ENCODE measurements at places on chromosomes 6 and 20.

DNA sequence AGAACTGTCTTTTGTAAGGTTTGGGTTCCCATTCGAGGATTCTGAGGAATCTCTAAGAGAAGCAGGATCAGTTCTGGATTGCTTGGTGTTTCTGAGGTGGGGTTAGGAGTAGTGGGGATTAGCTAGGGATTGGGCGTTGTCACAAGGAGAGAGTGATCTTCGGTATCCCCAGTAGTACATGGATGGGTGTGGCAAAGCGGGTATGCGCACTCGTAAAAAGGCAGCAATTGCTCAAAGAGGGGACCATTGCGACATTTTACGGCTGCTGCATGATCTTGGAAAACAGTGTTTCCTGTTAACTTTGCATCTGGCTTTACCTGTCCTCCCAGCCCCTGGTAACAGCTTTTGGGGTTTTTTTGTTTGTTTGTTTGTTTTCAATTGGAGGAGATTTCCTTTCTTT lies 9.7 kb upstream of the ZSCAN9 start:
- DNase-seq: no peak

- no peak for DNase-seq
These were observed 195.5 kb downstream of the SIM1 start for GRCh38 chr6:100269189-100269588.

DNA sequence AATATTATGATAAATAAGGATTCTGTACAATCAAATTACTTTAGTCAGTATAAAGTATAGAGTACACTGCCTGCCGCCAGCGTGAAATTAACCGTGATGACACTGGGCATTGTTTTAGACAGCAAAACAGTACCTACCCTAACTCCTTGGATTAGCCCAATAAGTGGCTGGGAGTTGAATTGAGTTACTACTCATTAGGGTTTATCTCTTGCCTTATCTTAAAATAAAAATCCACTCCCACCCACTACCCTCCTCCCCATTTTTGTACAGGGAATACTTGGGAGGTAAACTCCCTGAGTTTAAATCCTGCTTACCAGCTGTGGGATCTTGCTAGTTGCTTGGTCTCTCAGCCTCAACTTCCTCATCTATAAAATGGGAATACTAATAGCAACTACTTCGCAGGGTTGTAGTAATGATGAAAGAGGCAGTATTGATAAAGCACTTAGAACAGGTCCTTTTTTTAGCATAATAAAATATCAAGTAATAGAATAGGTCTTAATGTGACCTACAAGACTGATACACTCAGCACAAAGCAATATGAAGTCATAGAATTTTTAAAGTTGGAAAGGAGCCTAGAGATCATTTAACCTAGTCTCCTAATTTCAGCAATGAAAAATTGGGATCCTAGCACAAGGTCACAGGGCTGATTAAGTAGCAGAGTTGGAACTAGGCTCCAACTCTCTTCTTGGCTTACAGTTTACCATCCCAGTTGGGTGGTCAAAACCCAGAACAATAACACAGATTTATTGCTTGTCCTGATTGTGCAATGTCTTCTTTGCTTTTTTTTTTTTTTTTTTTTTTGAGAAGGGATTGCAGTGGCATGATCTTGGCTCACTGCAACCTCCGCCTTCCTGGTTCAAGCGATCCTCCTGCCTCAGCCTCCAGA lies 23.8 kb downstream of the PHACTR2 start:
- no peak for DNase-seq

DNA sequence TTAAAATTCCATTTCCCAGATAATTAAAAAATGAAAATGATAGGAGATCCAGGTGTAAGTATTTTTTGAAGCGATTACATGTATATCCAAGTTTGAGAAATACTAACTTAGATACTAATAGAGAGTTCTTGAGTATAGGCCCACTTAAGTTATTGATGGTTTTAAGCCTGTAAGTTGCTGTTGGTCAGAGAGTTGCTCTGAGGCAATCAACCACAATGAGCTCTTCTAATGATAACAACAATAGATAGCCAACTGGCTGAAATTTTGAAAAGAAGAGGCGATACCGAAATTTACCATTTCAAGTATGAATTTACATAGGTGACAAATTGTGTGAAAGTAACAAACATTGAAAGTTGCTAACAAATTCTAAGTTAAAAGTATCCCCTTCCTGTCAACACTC lies 209.5 kb downstream of the MANEA start:
- DNase-seq: no peak

DNA sequence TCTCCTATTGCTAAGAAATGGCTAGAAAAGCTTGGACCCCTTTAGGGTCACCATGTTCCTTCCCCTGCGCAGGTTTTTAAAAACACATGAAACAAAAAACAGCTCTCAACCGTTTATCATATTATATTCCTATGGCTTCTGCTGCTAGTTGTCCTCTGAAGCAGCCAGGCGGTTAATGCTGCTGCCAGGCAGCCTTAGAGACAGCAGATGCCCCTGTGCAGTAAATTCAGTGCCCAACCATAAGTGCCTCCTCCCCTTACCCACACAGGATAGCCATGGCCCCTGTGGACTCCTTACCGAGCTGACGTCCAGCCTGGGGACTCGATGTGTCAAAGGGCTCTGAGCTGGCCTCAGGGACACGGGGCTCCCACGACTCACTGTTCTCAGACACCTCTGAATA lies 64.4 kb downstream of the PLCG1 start:
- DNase-seq: no peak

- no peak for DNase-seq
These were observed 71.4 kb downstream of the HS3ST5 start for GRCh38 chr6:114271405-114271804.

DNA sequence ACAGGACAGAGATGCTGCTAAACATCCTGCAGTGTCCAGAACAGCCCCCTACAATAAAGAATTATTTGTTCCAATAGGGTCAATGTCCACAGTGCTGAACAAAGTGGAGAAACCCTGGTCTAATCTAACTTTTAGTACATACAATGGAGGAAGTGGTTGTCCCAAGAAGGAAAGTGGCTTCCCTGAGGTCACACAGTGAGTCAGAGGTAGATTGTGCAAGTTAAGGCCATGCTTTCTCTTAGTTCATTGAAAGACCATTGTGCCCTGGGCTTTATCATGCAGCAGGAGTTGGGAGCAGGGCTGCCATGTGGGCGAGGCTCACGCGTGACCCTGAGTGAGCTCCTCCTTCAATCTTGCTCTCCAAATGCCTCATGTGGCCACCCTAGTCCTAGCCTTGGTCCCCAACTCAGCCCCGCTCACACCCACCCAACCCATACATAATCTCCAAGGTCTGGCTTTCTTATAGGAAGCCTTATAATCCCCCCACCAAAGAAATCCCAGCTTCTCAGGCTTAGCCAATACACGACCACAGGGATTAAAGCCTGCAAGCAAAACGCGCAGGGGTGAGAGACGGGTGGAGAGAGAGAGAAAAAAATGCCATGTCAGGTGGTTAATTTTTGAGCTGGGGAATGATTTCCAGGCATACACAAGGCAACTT lies 19.9 kb downstream of the SLC13A3 start:
- peak; percentile 65 for DNase-seq

GRCh38 chr20:64114356-64114971 lies 7.1 kb upstream of the NPBWR2 start:
- DNase-seq: no peak

DNA sequence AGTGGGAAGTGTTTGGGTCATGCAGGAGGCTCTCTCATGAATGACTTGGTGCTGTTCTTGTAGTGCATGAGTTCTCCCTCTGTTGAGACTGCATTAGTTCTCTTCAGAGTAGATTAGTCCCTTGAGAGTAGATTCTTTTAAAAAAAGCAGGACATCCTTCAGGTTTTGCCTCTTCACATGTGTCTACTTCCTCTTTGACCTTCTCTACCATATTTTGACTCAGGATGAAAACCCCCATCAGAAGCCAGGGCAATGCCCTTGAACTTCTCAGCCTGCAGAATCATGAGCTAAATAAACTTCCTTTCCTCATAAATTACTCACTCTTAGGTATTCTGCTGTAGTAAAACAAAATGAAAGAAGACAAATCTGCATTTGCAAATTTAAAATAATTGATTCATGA lies 170.3 kb downstream of the CD109 start:
- DNase-seq: no peak

DNA sequence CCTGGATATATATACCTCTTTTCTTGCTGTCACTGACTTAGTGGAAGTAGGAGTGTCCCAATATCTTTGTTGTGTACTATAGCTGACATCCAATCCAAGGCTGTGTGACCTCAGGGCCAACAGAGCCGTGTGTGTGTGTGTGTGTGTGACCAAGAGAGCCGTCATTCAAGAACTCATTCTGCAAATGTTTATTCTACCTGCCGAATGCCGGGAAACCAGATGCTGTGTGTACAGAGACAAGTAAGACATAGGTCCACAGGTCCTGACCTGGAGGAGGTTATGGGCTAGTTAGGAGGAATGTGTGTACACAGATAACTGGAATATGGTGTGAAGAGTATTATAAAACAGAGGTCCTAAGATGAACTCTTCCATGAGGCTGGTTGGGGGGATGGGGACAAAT lies 190.0 kb downstream of the DHX35 start:
- no peak for DNase-seq

- no peak for DNase-seq
These were observed 88.2 kb downstream of the RREB1 start for GRCh38 chr6:7196019-7196402.

GRCh38 chr6:101543796-101544195 lies 150.3 kb downstream of the GRIK2 start:
- DNase-seq: no peak

DNA sequence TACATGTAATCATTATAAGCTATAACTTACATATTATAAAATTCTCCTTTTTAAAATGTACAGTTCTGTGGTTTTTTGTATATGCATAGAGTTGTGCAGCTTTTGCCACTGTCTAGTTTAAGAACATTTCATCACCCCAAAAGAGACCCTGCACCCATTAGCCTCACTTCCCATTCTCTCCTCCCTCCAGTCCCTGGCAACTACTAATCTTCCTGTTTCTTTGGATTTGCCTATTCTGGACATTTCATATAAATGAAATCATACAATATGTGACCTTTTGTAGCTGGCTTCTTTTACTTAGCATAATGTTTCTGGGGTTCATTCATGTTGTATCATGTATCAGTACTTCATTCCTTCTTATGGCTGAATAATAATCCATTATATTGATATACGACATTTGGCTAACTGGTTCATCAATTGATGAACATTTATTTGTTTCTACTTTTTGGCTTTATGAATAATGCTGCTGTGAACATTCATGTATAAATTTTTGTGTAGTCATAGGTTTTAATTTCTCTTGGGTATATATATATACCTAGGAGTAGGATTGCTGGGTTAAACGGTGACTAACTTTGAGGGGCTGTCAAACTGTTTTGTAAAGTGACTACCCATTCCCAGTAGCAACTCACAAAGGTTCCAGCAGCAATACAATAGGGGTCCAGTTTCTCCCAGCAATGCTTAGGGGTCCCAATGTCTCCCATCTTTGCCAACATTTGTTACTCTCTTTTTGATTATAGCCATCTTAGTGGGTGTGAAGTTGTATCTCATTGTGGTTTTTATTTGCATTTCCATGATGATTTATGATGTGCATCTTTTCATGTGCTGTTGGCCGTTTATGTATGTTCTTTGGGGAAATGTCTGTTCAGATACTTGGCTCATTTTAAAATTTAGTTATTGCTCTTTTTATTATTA lies 10.7 kb downstream of the PTPRA start:
- DNase-seq: no peak

GRCh38 chr6:125944434-125944816 lies 12.1 kb upstream of the HINT3 start:
- DNase-seq: no peak

- no peak for DNase-seq
These were observed 520.1 kb upstream of the IMPG1 start for GRCh38 chr6:76592566-76592965.

DNA sequence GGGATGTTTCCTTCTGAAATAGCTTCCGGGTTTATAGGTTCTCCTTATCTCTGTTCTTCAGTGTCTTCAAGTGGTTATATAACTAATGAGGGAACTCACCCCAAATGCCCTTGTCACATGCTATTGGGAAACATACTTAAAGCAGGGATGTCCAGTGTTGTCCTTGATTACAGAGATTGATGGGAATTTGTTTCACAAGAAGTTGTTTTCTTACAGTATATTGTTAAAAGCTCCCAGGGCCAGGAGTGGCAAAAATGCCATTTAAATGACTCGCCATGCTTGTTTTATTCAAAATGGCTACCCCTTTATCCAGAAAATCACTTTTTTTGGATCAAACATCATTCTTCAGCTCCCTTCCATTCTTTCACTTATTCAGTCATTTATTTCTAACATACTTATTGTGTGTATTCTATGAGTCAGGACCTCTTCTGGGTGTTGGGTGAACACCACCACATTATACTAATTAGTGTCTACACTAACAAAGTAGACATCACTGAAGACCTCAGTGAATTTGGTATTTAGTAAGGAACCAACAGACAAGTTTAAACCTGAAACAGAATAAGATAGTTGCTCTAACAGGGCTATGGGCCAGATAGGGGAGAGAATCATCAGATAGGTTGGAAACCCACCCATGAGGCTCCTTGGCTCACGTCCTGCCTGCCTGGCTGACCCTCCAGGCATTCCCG lies 791.1 kb downstream of the MAFB start:
- DNase-seq: no peak

All from SK-MEL-5 (cell line).